ENCODE measurements at places on chromosomes 11 and 22. TPM values are rescaled to one million over a fixed set of nuclear protein-coding genes. Genes with fewer than 3 reads are reported as not detected.
A peak's percentile ranks its signal among the peaks of the same experiment; 100 is the strongest.

The OTOG gene
- total RNA-seq, result not detected

- DNase-seq, result no peak
Measured at GRCh38 chr22:26281941-26282340, 112.7 kb downstream of the SEZ6L start.

DNA sequence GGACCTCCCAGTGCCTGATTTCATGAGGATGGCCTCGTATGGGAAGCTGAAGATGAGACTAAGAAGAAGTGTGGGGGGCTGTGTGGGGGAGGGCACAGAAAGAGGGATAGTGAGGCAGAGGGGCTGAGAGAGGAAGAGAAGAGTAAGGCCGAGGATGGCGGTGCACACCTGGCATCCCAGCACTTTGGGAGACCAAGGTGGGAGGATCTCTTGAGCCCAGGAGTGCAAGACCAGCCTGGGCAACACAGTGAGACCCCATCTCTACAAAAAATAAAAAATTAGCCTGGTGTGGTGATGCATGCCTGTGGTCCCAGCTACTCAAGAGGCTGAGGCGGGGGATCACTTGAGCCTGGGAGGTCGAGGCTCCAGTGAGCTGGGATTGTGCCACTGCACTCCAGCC, 13.5 kb upstream of the EHD1 start:
- no peak for DNase-seq

The C1QTNF4 gene
- total RNA-seq, result 0.22 TPM

The INPP5J gene
- 1.7 TPM for total RNA-seq

The C11orf91 gene
- total RNA-seq, result not detected

The RHOG gene
- 36.1 TPM for total RNA-seq

DNA sequence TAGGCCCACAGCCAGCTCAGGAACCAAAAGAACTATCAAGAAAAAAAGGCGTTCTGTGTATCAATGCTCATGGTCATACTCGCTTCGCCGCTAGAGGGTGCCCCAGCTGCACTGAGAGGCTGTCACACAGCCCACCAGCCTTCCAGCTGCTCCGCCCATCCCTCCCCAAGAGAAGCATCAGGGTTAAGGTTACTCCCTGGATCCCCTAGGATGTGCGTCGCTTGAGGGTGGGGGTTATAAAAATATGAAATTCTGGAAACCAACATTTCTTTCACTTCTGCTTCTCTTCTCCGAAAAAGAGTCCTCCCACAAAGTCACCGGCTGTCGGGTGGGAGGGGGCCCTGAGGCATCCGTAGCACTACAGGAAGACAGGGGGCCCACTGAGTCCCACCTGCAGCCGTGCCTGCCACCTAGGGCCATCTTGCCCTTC, 1.7 kb downstream of the CBX6 start:
- DNase-seq, result peak; percentile 73
